ENCODE measurements at places on chromosomes 7 and 10. TPM values are rescaled to one million over a fixed set of nuclear protein-coding genes. Genes with fewer than 3 reads are reported as not detected.

Gene GRM8
- 2.2 TPM for total RNA-seq

Gene SEMA4G
- 5.9 TPM for total RNA-seq

Gene UFSP1
- total RNA-seq: 3.3 TPM

Gene NEUROD6
- total RNA-seq: not detected

Gene ANKRD30A
- total RNA-seq: not detected

Gene PBLD
- 5.7 TPM for total RNA-seq

Gene TRPV6
- 0.46 TPM for total RNA-seq

Gene RPEL1
- total RNA-seq: not detected

Gene GSTO1
- 127 TPM for total RNA-seq

Gene TMED4
- 69.2 TPM for total RNA-seq

Gene SH2D4B
- total RNA-seq: not detected

DNA sequence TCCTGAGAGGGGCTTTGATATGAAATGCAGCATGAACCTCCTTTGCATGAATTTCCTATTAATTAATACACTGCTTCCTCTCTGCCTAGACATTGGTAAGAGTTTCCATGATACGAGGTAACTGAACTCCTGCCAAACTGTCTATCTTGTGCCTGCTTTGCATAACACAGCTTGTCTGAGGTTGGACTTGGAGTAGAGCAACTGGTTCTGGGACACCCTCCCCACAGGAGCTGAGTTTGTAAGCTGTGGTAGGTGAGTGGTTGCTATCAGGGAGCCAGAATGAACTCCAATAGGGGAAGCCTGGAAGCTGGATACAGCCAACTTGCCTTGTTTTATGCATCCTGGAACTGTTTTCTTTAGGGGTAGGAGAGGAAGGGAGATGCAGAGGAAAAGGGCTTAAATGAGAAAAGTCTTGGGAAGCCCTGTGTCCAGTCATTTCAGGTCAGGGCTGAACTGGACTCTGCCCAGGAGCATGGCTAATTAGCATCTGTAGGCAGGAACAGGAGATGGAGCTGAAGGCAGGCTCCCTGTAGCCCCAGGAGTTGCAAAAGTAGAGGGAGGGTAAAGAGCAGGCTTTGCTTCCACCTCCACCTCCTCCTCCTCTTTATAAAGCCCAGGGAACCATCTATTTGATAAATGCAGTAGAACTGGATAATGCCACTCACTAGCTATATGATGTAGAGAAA lies 73.2 kb upstream of the GPR158 start:
- no peak overlapping the region for H3K4me3 ChIP-seq
- no peak overlapping the region for H3K27ac ChIP-seq
- DNase-seq: no peak
- H3K4me1 ChIP-seq: no peaks in the 10 kb centered on the region

GRCh38 chr7:73981933-73982332 lies 46.0 kb upstream of the ELN start:
- H3K27ac ChIP-seq: no peak overlapping the region
- DNase-seq: no peak
- H3K4me3 ChIP-seq: no peak overlapping the region
- H3K4me1 ChIP-seq: no peaks in the 10 kb centered on the region
- H3K36me3 ChIP-seq: no peaks in the 10 kb centered on the region
- peaks cover 2% of the 10 kb centered on the region for H3K27me3 ChIP-seq

- H3K36me3 ChIP-seq: no peaks in the 10 kb centered on the region
- DNase-seq: no peak
- H3K4me1 ChIP-seq: peaks cover 22% of the 10 kb centered on the region
- peak overlapping the region; percentile 85 for H3K27ac ChIP-seq
- no peak overlapping the region for H3K4me3 ChIP-seq
Measured at GRCh38 chr10:109988212-109988596, 19.6 kb upstream of the ADD3 start.

- H3K4me1 ChIP-seq: peaks cover 30% of the 10 kb centered on the region
- no peaks in the 10 kb centered on the region for H3K27me3 ChIP-seq
- H3K27ac ChIP-seq: no peak overlapping the region
Measured at GRCh38 chr7:24920451-24921361, 59.3 kb downstream of the OSBPL3 start.

DNA sequence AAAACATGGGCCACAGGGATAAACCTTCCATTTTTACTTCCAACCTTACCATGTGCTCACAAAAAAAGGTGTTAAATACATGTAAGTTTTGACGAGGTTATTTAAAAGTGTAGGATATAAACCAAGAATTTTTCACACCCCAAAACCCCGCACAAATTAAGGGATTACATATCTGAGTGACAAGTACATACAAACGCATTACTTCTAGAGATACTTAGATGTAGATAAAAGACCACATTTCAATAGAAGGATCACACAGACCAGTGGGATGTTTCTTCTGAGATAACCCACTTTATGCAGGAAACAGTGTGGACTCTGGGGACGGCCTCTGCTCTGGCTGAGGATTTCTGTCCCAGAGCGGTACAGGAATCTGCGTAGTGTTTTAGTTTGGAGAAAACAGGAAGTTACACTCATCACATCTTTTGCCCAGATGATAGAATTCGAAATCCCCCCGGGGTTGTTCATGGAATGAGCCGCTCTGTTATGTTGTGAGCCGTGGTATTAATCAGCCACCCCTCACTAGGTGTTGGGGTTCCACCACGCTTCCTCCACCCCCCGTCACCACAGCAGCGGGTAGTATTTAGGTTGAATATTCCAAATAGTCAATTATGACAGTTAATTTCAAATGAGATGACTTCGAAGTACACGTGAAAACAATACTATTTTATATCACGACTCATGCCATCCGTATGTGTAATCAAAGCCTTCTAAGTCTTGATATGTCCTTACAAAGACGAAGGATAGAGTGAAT lies 1.3 kb upstream of the CUL1 start:
- peak overlapping the region; percentile 75 for H3K4me3 ChIP-seq
- DNase-seq: no peak
- H3K4me1 ChIP-seq: peaks cover 20% of the 10 kb centered on the region
- H3K27me3 ChIP-seq: no peaks in the 10 kb centered on the region

GRCh38 chr10:32328499-32328898 lies 18.5 kb downstream of the EPC1 start:
- H3K27ac ChIP-seq: no peak overlapping the region
- no peak overlapping the region for H3K4me3 ChIP-seq
- H3K36me3 ChIP-seq: peaks cover 3% of the 10 kb centered on the region
- no peaks in the 10 kb centered on the region for H3K4me1 ChIP-seq
- H3K27me3 ChIP-seq: no peaks in the 10 kb centered on the region

DNA sequence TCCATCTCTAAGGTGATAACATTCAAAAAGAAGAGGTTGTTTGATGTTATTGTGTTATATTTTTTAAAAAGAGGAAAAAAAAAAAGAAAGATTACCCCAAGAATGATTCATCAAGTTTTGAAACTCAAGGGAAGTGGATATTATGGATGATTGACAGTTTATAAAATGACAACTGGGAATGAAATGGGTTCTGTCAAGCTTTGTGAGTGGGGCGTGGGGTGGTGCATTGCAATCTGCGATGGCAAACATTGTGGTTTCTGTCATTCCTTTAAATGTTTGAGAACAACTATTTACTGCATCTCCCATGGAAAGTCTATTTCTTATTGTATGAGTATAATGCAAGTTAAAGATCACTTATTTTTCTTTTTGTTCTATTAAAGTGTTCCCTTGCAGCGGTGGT lies 297.0 kb downstream of the CCDC3 start:
- H3K27me3 ChIP-seq: no peaks in the 10 kb centered on the region
- DNase-seq: no peak
- H3K27ac ChIP-seq: peak overlapping the region; percentile 82
- H3K4me1 ChIP-seq: peaks cover 73% of the 10 kb centered on the region

GRCh38 chr10:83229991-83230390 lies 909.3 kb upstream of the GHITM start:
- no peaks in the 10 kb centered on the region for H3K4me1 ChIP-seq
- no peaks in the 10 kb centered on the region for H3K27me3 ChIP-seq
- H3K4me3 ChIP-seq: no peak overlapping the region
- no peak for DNase-seq

GRCh38 chr10:118971187-118971586 lies 58.3 kb upstream of the NANOS1 start:
- no peak overlapping the region for H3K27ac ChIP-seq
- no peak overlapping the region for H3K4me3 ChIP-seq
- peaks cover 3% of the 10 kb centered on the region for H3K27me3 ChIP-seq
- no peak for DNase-seq

- H3K27ac ChIP-seq: no peak overlapping the region
- H3K27me3 ChIP-seq: peaks cover 3% of the 10 kb centered on the region
- no peak overlapping the region for H3K4me3 ChIP-seq
- no peaks in the 10 kb centered on the region for H3K4me1 ChIP-seq
Measured at GRCh38 chr7:29354340-29354739, 159.8 kb downstream of the CHN2 start.

DNA sequence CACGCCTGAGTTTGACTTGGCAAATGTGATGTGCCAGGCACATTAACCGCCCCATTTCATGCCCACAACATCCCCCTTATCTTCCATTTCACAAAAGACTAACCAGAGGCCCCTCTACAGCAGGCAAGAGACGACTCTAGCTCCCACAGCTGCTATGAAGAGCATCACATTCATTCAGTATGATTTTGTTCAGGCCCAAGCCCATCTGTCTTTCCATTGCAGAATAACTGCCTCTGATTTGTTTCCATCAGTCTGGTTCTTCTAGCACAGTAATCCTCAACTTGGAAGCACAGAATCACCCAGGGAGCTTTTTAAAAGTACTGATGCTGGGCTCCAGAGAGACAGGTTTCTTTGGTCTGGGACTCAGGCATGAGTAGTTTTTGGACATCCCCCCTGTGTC lies 169.7 kb downstream of the NEURL1 start:
- H3K36me3 ChIP-seq: peaks cover 4% of the 10 kb centered on the region
- H3K27ac ChIP-seq: no peak overlapping the region
- H3K4me1 ChIP-seq: peaks cover 25% of the 10 kb centered on the region
- H3K4me3 ChIP-seq: no peak overlapping the region
- no peak for DNase-seq
- H3K27me3 ChIP-seq: no peaks in the 10 kb centered on the region

DNA sequence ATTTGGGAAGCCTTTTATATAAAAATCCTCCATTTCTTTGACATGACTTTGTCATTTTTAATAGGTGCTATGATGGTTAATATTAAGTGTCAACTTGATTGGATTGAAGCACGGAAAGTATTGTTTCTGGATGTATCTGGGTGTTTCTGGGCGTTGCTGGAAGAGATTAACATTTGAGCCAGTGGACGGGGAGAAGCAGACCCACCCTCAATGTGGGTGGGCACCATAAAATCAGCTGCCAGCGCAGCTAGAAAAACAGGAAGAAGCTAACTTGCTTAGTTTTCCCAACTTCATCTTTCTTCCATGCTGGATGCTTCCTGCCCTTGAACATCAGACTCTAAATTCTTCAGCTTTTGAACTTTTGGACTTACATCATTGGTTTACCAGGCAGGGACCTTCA lies 1003.0 kb downstream of the SORCS3 start:
- H3K27me3 ChIP-seq: no peaks in the 10 kb centered on the region
- H3K36me3 ChIP-seq: no peaks in the 10 kb centered on the region
- H3K4me3 ChIP-seq: no peak overlapping the region
- no peaks in the 10 kb centered on the region for H3K4me1 ChIP-seq
- no peak for DNase-seq
- no peak overlapping the region for H3K27ac ChIP-seq

Measured in astrocyte (in vitro differentiated cells and primary cell).